Upper lobe of left lung (tissue), 6 donors: ENCODE measurements at places on chromosomes 1 and 21. TPM values are rescaled to one million over a fixed set of nuclear protein-coding genes. Genes with fewer than 3 reads are reported as not detected.

The NID1 gene
- 81.1 TPM for total RNA-seq

The LCE6A gene
- not detected for total RNA-seq

The MX2 gene
- total RNA-seq: 33.5 TPM

The LCE1C gene
- not detected for total RNA-seq

The ATPAF1 gene
- total RNA-seq: 39.6 TPM

DNA sequence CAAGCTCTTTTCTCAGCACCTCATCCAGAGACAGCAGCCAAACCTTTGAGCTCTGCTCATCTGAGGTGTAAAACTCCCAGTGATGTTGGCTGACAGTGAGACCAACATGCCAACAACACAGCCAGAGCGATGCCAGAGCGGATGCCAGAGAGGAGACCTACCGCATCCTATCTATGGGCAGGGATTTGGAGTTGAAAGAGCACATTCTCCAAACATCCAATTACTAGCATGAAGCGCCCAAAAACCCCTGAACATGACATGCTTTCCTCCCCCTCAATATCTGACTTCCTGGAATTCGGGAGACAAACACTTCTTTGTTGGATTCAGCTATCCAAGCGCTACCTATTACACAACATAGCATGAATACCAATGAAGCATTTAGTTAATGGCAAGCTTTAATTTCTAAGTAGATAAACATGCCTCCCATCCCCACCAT lies 23.1 kb upstream of the PAXBP1 start:
- DNase-seq: no peak

- DNase-seq: no peak
Observed at GRCh38 chr1:198889101-198889500, 250.3 kb downstream of the PTPRC start.

GRCh38 chr1:111402083-111402482 lies 25.5 kb downstream of the OVGP1 start:
- DNase-seq: no peak

DNA sequence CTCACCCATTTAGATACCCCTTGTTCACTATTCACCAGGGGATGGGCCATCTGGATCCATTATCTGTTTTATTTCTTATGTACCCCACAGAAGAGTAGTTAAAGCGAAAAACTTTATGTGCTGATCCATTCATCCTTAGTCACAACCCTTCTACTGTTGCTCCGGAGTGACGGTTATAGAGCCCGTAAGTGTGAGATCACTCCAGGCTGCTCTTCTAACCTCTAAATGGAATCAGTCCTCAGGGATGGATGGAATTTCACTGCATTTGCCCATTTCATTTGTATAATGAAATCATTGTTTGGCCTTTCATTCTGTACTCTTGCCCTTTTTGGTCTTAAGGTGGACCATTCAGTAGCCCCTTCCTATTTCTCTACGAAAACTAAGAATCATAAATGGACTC lies 409.3 kb upstream of the RUNX1 start:
- no peak for DNase-seq

- no peak for DNase-seq
Observed at GRCh38 chr1:18929686-18930085, 26.8 kb downstream of the IFFO2 start.

- DNase-seq: no peak
Observed at GRCh38 chr1:17849216-17849615, 94.1 kb downstream of the ACTL8 start.

GRCh38 chr1:117930173-117930447 lies 571 bp downstream of the WDR3 start:
- DNase-seq: no peak
